AG04450 (cell line): ENCODE measurements at places on chromosomes 13 and 19.

DNA sequence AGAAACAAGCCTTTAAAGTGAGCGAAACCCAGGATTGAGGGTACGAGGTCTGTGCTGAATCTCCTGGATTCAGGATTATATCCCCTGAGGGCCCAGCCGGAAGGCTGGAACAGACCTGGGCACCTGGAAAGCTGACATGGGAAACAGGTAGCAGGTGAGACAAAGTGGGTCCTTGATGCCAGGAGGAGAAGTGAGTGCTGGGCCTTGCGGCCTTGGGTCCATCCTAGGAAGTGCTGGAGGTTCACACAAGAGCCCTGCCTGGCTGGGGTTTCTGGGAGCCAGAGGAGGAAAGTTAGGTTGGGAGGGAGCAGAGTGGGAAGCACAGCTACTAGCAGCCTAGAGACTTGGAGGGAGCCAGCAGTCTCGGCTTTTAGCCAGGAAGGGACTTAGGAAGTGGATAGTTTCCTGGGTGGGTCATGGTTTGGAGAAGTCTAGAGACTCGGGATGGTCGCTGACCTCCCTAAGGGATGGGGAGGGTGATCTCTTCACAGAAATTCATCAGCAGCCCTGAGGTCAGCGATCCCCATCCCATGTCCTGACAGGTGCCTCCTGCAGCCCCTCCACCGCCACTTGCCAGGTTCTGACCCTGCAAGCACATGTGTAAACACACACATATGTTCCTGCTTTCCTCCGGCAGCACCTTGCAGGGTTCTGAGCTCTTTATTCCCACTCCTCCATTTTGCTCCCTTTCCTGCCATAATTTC, 29.4 kb upstream of the ZNF492 start:
- DNase-seq, result no peak

GRCh38 chr13:28055357-28055756, 45.0 kb downstream of the FLT3 start:
- DNase-seq, result no peak

DNA sequence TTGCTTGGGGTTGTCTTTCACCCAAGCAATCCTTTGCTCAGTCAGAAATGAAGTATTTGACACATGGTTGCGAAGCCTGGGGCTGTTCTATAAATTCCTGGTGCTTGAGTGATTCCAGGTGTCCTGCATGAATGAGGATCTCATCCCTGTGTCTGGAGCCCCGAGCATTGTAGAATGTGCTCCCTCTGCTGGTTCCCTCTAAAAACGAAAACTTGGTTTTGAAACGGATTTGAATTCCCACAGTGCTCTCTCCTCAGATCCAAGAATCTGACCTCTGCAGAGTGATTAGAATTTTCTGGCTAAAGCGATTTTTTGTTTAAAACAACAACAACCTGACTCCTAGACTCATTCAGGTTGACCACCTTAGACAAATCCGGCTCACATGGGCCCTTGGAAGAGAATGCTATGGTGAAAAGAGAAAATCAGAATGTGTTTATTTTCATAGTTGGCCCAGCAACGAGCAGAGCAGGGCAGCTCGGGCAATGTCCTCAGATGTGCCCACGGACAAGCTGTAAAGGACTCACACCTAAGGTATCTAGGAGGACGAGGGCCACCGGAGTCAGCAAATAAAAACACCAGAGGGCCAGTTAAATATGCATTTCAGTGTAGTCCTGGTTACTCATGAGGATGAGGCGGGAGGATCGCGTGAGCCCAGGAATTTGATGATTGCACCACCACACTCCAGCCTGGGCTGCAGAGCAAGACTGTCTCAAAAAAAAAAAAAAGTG, 8.7 kb upstream of the ATP12A start:
- peak; percentile 61 for DNase-seq

GRCh38 chr19:7888826-7889217, 512 bp downstream of the LRRC8E start:
- DNase-seq, result no peak

- DNase-seq, result no peak
Measured at GRCh38 chr13:35988648-35989081, 142.5 kb downstream of the DCLK1 start.

GRCh38 chr19:46607448-46607841, 6.3 kb downstream of the CALM3 start:
- DNase-seq, result no peak

GRCh38 chr13:75769141-75769905, 133.2 kb downstream of the LMO7 start:
- no peak for DNase-seq

DNA sequence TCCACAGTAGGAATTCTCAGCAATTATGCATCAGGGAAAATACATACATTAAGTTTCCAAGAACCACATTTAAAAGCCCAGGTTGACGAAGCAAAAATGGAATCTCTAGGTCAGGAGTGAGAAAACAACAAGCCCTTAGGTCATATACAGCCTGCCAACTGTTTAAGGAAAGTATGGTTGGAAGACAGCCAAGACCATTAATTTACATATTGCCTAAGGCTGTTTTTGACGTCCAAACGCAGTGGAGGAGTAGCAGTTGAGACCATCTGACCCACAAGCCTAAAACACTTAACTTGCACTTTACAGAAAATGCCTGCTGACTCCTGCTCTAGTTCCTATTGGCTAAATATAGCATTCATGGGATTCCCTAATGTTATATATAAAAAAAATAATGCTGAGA, 299.0 kb downstream of the ITGBL1 start:
- DNase-seq, result peak; percentile 32

GRCh38 chr19:18261474-18261873, 12.8 kb downstream of the IQCN start:
- DNase-seq, result no peak

DNA sequence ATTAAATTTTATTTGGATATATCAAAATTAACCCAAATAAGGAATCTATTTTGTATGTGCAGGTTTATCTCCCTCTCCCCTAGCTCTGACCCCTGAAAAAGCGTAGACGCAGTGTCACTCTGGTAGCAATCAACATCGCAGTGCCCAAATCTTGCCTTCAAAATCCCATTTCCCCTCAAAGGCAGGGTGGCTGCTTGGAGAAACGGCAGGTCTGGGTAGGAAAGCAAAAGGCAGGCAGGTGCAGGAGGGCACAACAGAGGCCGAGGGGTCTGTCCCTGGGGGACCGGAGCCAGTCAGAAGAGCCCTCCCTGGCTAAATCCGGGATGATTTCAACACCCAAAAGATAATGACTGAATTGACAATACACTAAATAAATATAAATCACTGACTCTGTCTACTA, 41.9 kb downstream of the NAXD start:
- DNase-seq, result no peak

DNA sequence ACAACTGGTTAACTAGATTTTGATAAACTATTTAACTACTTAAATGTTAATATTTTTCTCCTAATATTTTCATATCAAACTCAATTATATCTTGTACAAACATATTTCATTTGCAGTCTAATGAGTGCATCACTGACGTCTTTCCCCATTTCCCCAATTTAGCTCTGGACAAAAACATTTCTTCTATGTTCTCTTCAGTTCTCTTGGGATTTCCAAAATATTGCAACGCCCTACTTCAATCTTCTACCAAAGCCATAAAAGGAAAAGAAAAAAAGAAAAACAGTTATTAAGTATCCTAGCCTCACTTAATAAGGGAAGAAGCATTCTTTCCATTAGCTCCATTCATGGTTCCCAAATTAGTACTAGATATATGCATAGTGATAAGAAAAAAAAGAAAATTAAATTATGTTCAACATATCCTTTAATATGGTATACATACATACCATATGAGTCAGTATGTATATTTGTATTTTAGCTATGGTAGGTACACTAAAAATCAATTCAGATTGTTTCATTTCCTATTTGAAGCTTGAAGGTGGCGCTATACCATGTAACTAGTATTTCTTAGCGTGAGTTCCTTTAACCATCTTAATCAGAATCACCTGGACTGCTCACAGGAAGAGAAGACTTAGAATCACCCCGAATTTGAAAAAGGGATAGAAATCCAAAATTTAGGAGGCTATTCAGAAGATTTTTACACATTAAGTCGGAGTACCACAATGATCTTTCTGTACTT, 9.9 kb downstream of the FBXL3 start:
- no peak for DNase-seq

DNA sequence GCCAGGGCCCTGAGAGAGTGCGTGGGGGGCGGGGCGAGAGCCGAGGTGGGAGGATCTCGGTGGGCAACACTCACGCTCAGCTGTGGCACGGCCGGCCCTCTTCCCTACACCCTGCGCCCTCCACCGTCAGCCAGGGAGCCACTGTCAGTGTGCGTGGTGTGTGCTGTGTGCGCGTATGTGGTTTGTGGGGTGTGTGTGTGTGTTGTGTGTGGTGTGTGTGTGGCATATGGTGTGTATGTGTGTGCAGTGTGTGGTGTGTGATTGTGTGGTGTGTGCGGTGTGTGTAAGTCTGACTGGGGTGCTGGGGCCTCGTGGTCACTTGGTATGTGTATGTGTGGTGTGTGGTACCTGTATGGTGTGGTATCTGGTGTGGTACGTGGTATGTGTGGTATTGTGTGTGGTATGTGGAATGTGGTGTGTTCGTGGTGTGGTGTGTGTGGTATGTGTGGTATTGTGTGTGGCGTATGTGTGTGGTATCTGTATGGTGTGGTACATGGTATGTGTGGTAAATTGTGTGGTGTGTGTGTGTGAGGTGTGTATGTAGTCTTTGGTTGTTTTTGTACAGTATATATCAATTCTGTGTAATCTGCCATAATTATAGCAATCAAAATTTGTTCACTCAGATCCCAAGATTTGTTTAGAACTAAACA, 5.1 kb downstream of the GRK1 start:
- no peak for DNase-seq

DNA sequence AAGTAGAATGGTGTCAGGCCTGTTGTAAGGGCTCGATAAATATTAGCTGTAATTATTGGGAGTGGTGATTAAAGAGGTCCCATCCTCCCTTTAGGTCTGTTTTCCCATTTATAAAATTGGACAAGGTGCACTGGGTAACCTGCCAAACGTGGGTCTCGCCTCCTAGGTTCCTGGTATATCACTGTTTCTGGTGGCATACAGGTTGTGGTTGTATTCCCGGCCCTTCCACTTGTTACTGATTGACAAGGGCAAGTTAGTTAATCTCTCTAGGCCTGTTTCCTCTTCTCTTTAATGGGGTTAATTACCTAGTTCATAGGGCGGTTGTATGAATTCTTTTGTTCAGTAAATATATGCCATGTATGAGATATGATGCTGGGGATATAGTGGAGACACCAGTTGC, 1.5 kb downstream of the PPP2R1A start:
- DNase-seq, result no peak

DNA sequence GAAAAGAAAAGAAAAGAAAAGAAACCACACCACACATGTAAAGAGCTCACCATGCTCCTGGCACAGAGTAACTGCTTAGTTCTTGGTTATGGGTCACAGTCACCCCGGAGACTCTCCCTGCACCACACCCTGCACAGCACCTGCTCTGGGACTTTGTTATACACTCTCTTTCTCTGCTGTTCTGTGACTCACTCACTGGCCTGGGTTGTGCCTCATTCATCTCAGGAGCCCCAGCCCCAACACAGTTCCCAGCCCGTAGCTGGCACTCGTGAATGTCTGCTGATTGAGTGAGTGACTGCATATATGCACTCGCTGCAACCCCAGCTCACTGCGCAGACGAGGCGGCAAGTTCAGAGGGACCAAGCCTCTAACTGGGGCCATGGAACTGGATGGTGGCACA, 22.9 kb upstream of the ZNF507 start:
- DNase-seq, result no peak

GRCh38 chr13:20412691-20413355, 112.8 kb downstream of the CRYL1 start:
- peak; percentile 16 for DNase-seq

DNA sequence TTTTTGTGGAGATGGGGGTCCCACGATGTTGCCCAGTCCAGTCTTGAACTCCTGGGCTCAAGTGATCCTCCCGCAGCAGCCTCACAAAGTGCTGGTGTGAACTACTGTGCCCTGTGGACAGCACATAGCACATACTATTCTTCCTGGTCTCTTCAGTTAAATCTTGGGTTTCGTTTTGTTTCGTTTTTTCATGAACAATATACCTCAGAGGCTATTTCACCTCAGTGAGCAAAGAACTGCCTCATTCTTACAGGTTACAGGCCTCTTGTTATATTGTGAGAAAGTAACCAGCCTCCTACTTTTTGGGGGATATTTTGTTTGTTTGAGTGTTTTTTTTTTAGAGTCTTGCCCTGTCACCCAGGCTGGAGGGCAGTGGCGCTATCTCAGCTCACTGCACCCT, 1.3 kb upstream of the C3 start:
- no peak for DNase-seq

- no peak for DNase-seq
Measured at GRCh38 chr13:52130641-52131040, 1.8 kb upstream of the NEK5 start.

GRCh38 chr19:50290011-50290410, 39.2 kb downstream of the KCNC3 start:
- no peak for DNase-seq
